ENCODE measurements at places on chromosomes 4 and X. TPM values are rescaled to one million over a fixed set of nuclear protein-coding genes. Genes with fewer than 3 reads are reported as not detected.

SHROOM4 gene
- total RNA-seq, result 0.39 TPM

RTL5 gene
- 1.1 TPM for total RNA-seq

MAGEA10 gene
- not detected for total RNA-seq

IBSP gene
- not detected for total RNA-seq

CTAG1A gene
- total RNA-seq, result not detected

SASH3 gene
- total RNA-seq, result not detected

BCAP31 gene
- total RNA-seq, result 149 TPM

Data from subcutaneous preadipocyte (primary cell).